Choroid plexus epithelial cell (primary cell): ENCODE measurements at places on chromosomes 2 and 18.

DNA sequence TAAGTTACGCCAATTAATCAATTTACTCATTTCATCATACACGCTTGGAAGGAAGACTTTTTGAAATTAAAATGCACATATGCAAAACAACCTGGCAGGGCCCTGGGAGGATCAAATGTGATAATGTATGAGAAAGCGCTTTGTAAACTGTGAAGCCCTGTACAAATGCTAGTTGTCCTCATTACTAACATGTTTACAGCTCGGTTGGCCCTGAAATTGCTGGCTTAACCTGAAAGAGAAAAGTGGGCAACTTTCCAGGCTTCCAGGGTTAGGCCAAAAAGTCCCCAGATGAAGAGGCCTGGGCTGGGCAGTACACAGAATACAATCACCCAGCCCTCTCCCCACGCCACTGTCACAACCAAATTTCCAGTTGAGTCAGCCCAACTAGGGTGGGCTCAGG lies 60.2 kb downstream of the DNMT3A start:
- peak; percentile 33 for DNase-seq

- DNase-seq, result peak; percentile 88
Measured at GRCh38 chr18:23406271-23406787, 46.8 kb upstream of the RIOK3 start.

DNA sequence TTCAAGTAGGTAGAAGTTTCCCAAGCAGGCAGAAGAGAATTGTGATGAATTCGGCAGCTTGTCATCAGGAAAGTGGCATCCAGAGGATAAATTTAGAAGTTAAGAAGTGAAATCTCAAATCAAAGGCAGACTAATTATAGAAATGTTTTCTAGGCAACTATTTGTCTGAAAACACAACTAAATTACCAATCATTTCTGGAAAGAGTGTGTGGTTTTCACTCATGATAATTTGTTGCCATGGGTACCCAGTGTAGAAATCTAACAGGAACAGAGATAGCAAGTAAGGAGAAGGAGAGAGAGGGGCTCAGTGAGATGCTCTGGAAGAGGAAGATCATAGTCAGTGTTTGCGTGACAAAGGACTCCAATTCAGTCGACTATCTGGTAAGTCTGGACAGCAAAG lies 208.1 kb downstream of the NCKAP5 start:
- no peak for DNase-seq

DNA sequence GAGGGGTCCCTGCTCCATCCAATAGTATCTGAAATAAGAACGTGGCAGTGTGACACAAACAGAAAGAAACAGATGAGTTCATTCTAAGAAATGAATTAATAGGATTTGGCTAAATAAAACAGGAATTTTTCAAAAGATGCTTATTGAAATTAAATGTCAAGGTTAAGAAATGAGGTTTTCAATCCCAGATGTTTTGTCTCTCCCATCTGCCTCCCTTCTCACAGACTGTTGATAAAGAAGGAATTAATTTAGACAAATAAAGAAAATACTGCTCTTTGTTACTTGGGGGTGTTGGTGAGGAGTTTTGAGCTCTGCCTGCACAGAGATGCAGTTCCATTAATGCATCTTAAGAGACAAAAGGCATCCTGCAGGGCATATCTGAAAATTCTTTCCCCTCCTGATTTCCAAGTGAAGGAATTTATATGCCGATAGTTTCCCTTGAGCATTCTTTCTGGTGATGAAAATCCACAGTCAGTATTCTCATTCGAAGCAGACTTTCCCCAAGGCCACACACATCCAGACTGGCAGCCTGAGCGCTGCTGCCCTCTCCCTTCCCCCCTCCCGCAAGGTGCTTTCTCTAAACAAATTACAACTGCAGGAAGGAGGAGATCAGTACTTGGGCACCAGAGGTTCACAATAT lies 385.4 kb upstream of the RND3 start:
- DNase-seq, result peak; percentile 35

- peak; percentile 7 for DNase-seq
Measured at GRCh38 chr2:184302506-184302905, 295.8 kb upstream of the ZNF804A start.

DNA sequence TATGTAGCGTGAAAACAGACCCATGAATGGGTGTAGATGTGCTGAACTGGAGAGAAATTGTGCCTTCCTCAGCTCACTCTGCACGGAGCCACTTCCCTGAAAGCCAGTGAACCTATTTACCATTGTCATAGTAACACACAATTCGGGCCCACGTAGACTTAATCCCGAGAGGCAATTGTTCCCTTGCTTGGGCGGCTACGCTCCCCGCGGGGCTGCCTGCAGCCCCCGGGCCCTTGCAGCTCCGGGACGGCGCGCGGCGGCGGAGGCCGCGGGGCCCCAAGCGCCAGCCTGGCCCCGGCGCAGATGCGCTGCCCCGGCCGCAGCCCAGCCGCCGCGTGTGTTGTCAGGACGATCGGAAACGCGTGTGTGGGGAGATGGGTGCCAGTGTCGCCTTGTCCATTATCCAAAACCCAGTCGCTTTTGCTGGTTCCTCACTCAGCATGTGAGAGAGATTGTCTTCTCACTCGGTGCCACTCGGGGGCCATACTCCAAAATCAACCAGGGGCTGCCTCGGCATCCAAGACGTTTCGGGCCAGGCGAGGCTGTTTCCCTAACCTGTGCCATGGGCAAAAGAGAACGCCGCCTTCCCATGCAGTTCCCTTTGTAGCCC lies 17.9 kb upstream of the LRRTM1 start:
- no peak for DNase-seq

- peak; percentile 36 for DNase-seq
Measured at GRCh38 chr18:9058406-9058805, 44.1 kb upstream of the NDUFV2 start.

GRCh38 chr2:192194265-192194865 lies 368 bp downstream of the TMEFF2 start:
- peak; percentile 31 for DNase-seq

- no peak for DNase-seq
Measured at GRCh38 chr2:10889651-10890215, 22.0 kb upstream of the KCNF1 start.

- DNase-seq, result no peak
Measured at GRCh38 chr2:190271783-190272456, 47.7 kb downstream of the HIBCH start.

GRCh38 chr2:46269544-46270273 lies 27.5 kb upstream of the EPAS1 start:
- peak; percentile 67 for DNase-seq

DNA sequence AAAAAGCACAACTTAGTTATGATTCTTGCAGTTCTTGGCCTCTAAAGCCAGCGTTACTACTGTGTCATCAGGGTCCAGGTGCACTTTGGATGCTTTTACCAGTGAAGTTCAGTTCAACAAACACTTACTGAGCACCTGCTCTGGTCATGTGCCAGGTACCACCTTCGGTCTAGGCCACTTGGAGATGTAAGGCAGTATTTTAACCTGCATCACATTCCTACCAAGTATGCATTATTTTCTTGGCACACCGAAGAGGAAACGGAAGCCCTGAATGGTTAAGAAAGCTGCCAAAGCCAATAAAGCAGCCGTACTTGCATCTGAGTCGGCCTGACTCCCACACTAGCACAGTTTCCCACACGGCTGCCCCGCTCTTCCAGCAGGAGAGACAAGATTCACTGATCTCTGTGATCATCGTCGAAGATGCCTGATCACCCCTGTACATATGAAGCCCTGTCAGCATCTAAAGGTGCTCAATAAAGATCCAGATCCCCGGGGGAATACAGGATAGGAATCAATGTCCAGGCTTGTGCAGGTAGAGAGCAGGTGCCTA lies 427.1 kb downstream of the EIPR1 start:
- no peak for DNase-seq

DNA sequence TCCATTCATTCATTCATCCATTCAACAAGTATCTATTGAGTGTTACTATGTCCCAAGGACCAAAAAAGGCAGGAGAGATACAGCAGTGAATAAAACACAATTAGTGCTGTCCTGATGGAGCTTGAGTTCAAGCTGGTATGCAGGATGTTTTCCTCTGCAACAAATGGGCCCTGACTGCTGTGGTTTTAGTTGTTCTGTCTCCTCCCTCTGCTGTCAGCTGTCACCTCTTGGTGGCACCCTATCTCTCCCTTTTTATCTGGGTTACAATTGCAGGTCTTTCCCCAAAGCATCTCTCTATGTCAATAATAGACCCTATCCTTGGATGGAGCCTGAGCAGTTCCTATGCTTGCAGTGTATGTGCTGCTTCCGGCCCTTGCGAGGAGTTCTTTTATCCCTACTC lies 304.8 kb downstream of the PDE11A start:
- DNase-seq, result no peak

DNA sequence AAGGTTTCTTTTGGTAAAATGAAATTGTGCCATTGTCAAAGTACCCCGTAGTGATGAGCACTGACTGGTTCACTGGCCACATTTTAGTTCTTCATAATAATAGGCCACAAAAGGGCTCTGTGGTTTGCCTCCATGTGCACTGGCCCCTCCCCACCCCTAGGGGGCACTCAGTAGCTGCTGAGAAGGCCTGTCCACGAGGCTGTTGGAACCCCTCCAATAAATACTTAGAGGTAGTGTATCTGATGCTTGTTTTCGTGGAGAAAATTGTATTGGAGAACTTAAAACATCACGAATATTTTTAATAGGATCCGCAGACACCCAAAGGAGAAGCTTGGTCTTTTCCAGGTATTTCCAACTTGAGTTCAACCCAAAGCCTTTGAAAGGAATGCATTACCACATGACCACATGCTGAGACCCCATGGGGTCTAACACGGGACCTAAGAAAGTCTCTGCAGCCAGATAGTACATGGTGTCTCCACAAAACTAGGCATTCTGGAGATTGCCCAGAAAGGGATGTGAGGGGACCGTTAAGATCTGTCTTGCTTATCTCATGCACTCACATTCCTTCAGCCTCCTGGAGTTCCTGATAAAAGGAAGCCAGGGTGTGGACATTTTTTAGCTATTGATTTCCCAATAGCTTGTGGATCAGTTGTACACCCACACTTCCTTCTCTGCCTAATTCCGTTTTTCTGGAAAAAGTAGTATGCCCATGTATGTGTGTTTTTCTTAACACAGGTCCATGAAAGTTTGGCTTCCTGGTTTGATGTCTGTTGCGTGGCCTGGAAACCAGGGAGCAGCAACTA lies 28.5 kb upstream of the NOSTRIN start:
- peak; percentile 95 for DNase-seq

DNA sequence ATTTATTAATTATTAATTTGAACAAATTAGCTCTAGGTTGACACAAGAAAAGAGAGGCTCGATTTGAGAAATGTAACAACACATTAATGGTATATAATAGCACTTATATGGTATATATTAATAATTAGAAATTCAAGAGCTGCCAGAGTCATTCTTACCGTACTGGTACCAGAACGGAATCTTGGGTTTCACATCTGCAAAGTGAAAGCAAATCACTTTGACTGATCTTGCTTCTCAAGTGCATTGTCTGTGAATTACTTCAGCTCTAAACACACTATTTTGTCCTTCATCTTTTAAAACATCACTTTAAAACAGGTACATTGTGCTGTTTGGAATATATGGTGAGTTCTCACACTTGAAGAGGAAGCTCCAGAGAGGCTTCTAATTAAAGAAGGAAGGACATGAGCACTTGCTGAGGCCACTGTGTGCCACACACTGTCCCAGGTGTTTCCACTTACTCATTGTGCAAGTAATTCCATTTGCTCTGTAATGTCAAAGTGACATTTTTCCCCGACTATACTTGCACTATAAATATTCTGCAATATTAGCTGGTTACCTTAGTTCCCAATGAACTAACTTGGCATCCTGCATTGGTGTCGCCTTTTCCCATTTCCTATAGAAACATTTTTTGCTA lies 85.8 kb downstream of the PLA2R1 start:
- DNase-seq, result no peak

DNA sequence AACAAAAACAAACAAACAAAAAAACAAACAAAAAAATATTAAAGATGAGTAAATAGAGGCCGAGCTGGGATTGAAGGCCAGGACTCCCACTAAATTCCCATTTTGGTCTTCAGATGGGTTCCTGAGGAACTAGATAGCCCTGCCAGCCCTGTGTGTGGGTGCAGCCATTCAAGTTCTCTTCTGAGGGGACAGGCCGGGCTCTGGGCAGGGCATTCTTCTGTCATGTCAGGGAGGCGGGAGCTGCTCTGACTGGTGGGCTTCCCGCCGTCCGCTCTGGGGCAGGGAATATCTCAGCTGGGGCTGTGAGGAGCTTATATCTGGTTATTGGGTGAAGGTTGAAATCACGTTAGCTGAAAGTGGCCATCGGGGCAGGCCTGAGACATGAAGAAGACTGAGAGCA lies 127.3 kb upstream of the CXCR4 start:
- DNase-seq, result no peak

- DNase-seq, result no peak
Measured at GRCh38 chr2:203185864-203186263, 53.0 kb upstream of the CYP20A1 start.

GRCh38 chr2:106039634-106040315 lies 154.3 kb downstream of the UXS1 start:
- DNase-seq, result no peak

DNA sequence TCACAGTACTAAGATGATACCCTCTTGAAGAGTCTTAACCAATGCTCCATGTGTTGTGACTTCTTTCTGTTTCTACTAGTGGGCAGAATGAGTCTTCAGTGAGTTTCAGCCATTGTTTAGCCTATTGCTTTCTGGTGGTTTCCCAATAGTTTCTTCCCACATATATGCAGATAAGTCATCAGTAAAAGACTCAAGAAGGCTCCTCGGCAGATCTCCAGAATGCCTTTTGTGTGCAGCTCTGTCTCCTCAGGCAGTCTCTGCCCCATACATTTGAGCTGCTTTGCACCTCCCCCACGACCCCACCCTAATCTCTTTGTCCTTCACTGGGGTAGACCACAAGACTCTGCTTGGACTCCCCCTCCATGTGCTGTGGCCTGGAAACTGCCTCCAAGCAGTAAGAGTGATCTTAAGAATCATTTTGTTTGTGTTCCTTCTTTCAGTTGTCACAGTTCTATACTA lies 71.6 kb upstream of the CHRNA1 start:
- peak; percentile 93 for DNase-seq

DNA sequence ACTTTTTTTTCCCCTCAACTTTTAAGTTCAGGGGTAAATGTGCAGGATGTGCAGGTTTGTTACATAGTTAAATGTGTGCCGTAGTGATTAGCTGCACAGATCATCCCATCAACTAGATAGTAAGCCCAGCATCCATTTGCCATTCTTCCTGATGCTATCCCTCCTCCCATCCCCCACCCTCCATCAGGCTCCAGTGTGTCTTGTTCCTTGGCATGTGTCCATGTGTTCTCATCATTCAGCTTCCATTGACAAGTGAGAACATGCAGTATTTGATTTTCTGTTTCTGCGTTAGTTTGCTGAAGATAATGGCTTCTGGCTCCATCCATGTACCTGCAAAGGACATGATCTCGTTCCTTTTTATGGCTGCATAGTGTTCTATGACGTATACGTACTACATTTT lies 47.2 kb upstream of the STON1 start:
- DNase-seq, result peak; percentile 21

- no peak for DNase-seq
Measured at GRCh38 chr2:103669531-103669930, 907.7 kb downstream of the TMEM182 start.
